ENCODE measurements at places on chromosomes 7 and 10. TPM values are rescaled to one million over a fixed set of nuclear protein-coding genes. Genes with fewer than 3 reads are reported as not detected.

GDF2 gene
- not detected for total RNA-seq

NACAD gene
- 5.3 TPM for total RNA-seq

CHAT gene
- total RNA-seq: not detected

RPEL1 gene
- not detected for total RNA-seq

SLC26A5 gene
- total RNA-seq: not detected

FAM25G gene
- not detected for total RNA-seq

OR9A2 gene
- total RNA-seq: not detected

GPR15LG gene
- not detected for total RNA-seq

MUC3A gene
- 0.44 TPM for total RNA-seq

NKX2-3 gene
- total RNA-seq: not detected

SLC39A12 gene
- total RNA-seq: not detected

VGF gene
- not detected for total RNA-seq

CALHM3 gene
- not detected for total RNA-seq

CASP7 gene
- 9.7 TPM for total RNA-seq

SUN3 gene
- total RNA-seq: not detected

ZEB1 gene
- 104 TPM for total RNA-seq

ST8SIA6 gene
- 2.6 TPM for total RNA-seq

CLRN3 gene
- not detected for total RNA-seq

GIMAP2 gene
- 5.9 TPM for total RNA-seq

TMEM130 gene
- not detected for total RNA-seq

KCNIP2 gene
- 85.1 TPM for total RNA-seq

CHRM2 gene
- total RNA-seq: 82.4 TPM

CFAP70 gene
- total RNA-seq: 0.83 TPM

ADAM22 gene
- 3.0 TPM for total RNA-seq

FGFBP3 gene
- 0.51 TPM for total RNA-seq

VAX1 gene
- not detected for total RNA-seq

YWHAG gene
- total RNA-seq: 203 TPM

ZNF804B gene
- not detected for total RNA-seq

RBM17 gene
- total RNA-seq: 49.3 TPM

CYP2C9 gene
- 0.16 TPM for total RNA-seq
